ENCODE measurements at places on chromosomes 2 and 18. TPM values are rescaled to one million over a fixed set of nuclear protein-coding genes. Genes with fewer than 3 reads are reported as not detected.

STEAP3 gene
- total RNA-seq: 23.6 TPM

REG3A gene
- total RNA-seq: not detected

MTX2 gene
- total RNA-seq: 28.5 TPM

ITGB6 gene
- total RNA-seq: not detected

GPR155 gene
- 3.5 TPM for total RNA-seq

Data from uterine smooth muscle cell (primary cell).